ENCODE measurements at places on chromosomes 3 and 15.

DNA sequence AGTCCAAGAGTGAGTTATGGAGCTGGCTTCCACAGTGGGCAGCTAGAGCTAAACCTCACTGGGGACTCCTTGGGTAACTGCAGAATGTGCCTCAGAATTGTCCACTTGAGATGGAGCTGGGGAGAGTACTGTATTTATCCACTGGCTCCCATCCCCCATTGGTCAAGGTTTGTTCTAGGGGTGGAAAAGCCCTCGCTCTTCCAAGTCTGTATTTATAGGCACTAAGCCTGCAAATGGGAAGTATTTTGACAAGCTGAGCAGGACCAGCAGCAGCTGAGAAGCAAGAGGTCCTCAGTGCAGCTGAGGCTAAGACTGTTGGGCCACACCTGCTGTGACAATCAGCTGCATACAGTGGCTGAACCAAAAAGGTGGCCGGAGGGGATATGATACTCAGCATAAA is 5.8 kb downstream of the USP13 start:
- DNase-seq, result no peak

DNA sequence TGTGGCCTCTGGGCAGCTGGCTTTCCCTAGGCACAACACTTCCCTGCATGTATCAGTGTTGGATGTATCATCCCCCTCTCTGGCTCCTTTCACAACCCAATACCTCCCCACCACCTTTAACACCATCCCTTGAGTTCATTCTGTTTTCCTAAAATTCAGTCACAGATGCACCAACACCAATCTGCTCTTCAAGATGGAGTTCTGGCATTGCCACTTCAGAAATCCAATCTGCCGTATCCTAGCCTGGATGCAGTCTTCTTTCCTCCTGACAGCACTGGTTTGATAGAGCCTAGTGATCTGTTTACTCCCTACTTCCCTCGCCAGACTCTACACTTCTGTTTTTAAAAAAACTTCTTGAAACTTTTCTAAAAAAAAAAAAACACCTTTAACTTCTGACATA is 21.7 kb downstream of the PXYLP1 start:
- DNase-seq, result no peak

DNA sequence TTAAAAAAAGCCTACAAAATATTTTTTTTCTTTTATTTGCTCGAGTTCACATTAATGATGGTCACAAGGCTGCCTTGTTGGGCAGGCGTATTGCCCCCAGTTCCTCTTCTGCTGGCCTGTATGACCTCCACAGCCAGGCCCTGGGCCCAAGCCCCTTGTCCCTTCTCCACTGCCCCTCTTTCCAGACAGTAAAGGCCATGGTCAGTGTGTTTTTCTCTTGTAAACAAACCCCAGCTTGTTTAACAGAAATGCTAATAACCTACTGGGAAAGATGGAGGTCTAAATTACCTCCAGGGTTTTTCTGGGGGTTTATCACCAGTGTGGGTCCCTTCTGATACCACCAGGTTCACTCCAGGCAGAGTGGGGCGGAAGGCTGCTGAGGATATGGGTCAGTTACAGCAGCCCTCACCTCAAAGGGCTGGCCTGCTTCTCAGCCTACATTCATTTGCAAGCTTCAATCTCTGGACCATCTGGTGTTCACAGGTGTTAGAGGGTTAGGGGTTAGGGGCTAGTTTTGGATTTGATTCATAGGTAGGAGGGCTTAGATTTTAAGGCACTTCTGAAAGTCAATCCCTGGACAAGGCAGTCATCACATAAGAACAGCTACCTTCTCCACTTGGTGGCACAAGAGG is 2.0 kb upstream of the MANF start:
- DNase-seq, result no peak

GRCh38 chr3:124133366-124133940 is 141.5 kb upstream of the ROPN1 start:
- DNase-seq, result no peak

GRCh38 chr3:46316206-46316605 is 37.7 kb upstream of the CCR2 start:
- DNase-seq, result no peak

- no peak for DNase-seq
Measured at GRCh38 chr15:96495386-96495785, 164.9 kb downstream of the NR2F2 start.

- no peak for DNase-seq
Measured at GRCh38 chr15:65054333-65055200, 9.4 kb downstream of the SLC51B start.

DNA sequence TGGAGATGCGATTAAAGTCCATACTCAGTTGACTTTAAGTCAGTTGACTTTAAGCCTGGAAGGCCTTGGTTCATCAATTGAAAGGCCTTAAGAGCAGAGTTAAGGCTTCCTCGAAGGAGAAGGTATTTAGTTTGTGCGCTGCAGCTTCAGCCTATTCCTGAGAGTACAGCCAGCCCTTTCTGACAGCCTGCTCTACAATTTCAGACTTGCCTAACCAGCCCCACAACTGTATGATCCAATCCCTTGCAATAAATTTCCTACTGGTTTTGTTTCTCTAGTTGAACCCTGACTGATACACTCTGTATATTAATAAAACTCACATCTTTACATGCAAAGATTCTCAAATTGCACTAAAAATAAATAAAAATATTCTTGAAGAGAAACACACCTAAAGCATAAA is 66.1 kb upstream of the RORA start:
- no peak for DNase-seq

GRCh38 chr15:42939841-42940240 is 19.3 kb upstream of the TTBK2 start:
- DNase-seq, result no peak

- DNase-seq, result no peak
Measured at GRCh38 chr3:188348435-188349244, 194.7 kb downstream of the LPP start.

DNA sequence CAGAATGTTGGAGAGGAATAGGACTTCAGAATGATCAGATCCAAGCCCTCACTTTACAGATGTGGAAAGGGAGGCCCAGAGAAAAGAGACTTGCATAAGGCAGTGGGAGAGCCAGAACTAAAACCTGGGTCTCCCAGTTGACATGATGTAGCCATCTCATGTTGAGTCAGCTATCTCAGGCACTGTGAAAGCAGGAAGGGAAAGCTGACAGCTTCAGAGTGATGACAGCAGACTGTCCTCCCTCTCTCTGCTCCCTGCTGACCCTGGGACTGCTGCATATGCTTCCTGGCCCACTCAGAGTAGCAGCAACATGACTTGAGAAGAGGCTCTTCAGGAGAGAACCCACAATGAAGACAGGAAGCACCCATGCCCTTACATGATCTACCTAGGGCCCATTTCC is 14.7 kb downstream of the FHIT start:
- DNase-seq, result no peak

DNA sequence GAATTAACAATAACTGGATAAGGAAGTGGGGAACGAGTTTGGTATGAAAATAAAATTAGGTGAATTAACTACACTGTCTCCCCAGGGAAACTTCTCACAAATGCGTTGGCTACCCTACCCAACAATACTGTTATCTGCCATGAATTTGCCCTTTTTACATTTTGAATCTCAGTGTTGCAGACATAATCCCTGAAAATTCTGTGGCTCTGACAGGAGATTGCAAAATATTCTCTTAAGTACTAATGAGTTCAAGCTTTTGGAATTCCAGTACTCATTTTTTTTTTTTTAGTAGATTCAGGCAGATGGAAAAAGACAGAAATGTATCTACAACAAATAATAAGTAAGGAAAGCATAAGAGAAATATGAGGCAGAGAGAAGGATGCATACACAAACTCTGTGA is 332.6 kb downstream of the LSAMP start:
- no peak for DNase-seq

- no peak for DNase-seq
Measured at GRCh38 chr3:36149447-36149865, 230.8 kb upstream of the STAC start.

DNA sequence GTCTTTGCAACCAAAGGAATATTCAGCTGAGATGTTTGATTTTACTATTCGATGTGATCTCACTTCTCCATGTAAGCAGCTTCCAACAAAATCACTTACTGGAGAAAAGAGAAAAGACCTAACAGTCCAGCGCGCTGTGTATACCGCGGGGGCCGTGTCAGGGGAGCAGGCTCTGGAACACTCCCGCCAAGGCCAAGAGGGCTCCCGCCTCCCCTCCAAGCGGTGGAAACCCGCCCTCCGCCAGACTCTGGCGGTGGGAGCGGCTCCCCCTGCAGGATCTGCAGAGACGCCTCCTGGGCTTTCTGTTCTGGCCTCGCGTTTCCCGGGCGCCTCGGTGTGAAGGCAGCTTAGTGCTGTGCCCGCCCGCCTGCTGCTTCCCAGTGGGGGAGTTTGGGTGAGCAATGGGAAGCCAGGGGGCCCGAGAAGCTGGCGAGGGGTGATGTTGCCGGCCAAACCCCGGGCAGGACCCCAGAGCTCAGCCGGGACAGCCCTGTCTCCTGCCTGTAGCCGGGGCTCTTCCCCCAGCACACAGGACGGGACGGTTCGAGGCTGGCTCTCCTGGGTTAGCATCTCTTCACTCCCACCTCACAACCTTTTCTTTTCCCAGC is 36.3 kb downstream of the CHST14 start:
- DNase-seq, result peak; percentile 21

- DNase-seq, result no peak
Measured at GRCh38 chr3:55629432-55629831, 142.3 kb upstream of the WNT5A start.

- no peak for DNase-seq
Measured at GRCh38 chr3:38374221-38374620, 27.6 kb downstream of the XYLB start.

DNA sequence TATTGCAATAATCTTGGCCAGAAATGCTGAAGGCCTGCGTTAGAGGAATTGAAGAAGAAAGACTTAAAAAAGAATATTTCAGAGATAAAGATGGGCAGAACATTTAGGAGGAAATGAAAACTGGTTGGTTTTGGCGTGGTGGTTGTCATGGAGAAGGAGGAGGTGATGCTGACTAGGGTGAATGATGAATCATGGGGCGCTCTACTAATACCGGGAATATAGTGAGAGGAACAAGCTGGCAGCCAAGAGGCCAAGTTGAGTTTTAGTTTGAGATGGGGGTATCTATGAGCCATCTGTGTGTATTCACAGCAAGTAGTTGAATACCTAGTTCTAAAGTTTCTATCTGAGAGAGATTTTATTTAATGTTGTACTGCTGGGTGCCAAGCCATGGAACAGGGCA is 6.8 kb upstream of the GAP43 start:
- DNase-seq, result no peak

DNA sequence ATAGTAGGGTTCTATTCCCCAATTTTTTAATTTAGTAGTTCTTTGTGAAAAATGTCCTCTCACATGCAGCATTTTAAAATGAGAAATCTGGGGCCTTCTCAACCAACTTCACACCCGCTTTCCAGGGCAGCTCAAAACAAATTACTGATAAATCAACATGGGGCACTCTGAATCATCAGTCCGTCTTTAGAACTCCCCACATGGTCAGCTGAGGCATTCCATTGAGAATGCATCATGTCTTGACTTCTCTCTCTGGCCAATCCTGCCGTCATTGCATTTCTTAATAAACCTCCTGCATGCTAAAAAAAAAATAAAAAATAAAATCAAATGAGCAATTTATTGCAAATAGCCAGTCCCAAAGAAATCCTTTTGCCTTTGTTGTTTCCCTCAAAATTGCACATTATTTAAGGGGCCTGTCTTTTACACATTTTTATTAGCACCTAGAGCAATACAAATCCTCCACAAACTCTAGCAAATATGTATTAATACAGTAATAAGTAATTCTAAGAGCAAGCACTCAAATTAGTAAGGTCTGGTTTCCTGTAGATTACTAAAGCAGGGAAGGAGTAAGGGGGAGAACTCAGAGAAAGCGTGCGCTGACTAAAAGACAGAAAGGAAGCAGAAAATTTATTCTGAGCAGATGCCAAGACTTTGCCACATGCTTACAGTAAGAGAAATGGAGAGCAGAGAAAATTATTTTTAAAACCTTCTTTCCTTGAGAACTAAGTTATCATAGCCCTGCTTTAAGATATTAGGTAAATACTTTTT is 175.7 kb downstream of the TNIK start:
- no peak for DNase-seq

- DNase-seq, result no peak
Measured at GRCh38 chr15:42499858-42500609, 4.6 kb downstream of the SNAP23 start.

- no peak for DNase-seq
Measured at GRCh38 chr3:35498506-35499210, 140.7 kb upstream of the ARPP21 start.

DNA sequence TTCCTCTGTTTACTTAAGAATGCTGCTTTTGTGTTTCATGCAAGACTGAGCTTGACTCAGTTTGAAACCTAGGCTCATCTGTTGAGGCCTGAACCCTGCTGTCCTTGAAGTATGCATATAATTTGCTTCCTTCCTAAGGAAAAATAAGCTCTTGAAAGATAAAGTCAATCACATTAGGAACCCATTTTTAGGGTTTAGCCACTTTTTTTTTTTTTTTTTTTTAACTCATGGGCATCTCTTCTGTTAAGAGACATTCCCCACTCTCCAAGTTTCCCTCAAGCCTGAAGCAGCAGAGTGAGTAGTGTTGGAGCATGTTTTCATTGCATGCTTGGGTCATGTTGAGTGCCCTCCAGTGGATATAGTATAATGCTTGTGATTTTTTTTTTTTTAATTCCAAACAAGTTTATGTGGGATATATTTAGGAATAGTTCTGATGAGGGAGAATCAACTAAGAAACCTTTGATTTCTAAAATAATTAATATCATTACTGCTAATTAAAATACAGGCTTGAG is 3.6 kb downstream of the CTNNB1 start:
- DNase-seq, result no peak

- DNase-seq, result no peak
Measured at GRCh38 chr15:53671545-53671944, 87.9 kb downstream of the WDR72 start.

DNA sequence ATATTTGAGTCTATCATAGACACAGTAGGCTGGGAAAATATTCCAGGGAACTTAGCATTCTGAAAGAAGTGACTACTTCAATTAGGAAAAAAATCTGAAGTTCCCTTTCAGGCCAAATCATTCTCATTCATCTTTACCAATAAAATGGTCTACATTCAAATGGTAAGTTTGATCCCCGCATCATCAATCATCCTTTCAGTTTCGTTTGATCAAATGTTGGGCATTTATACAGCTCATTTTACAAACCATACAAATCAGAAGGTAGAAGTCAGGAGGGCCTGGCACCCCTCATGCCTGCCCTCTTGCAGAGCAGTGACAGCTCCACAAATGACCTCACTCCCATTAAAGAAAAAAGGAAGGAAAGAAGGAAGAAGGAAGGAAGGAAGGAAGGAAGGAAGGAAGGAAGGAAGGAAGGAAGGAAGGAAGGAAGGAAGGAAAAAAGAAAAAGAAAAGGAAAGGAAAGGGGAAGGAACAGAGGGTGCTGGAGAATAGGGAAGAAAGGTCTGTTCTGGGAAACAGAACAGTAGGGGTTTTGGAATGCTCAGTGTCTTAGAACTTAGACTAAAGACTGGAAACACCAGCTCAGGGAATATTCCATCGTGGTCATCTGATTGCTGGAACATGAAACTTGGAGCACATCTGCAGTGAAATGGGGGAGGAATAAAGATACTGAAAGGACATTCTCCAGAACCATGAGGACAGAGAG is 86.1 kb downstream of the XXYLT1 start:
- no peak for DNase-seq
